ENCODE measurements at places on chromosomes 6 and 20. TPM values are rescaled to one million over a fixed set of nuclear protein-coding genes. Genes with fewer than 3 reads are reported as not detected.

TREML4 gene
- total RNA-seq, result 0.14 TPM

SEMG1 gene
- total RNA-seq, result not detected

TUBE1 gene
- total RNA-seq, result 21.2 TPM

MTFR2 gene
- total RNA-seq, result 0.83 TPM

SLC35D3 gene
- total RNA-seq, result not detected

C6orf141 gene
- total RNA-seq, result 3.0 TPM

ZBTB22 gene
- total RNA-seq, result 20.2 TPM

SLC22A16 gene
- not detected for total RNA-seq

PLA2G7 gene
- total RNA-seq, result not detected

THEMIS gene
- under 0.01 TPM for total RNA-seq

OSER1 gene
- total RNA-seq, result 37.3 TPM

CDSN gene
- under 0.01 TPM for total RNA-seq

TRIM40 gene
- not detected for total RNA-seq

LY6G6C gene
- not detected for total RNA-seq

OR2H1 gene
- 0.14 TPM for total RNA-seq

PAK5 gene
- not detected for total RNA-seq

EPPIN gene
- total RNA-seq, result not detected

SERAC1 gene
- total RNA-seq, result 10.6 TPM

LAMP5 gene
- total RNA-seq, result under 0.01 TPM

MLN gene
- not detected for total RNA-seq

SAPCD1 gene
- total RNA-seq, result 0.28 TPM

FLRT3 gene
- 8.7 TPM for total RNA-seq

All from smooth muscle cell of bladder (primary cell).